T-cell (primary cell): ENCODE measurements at places on chromosomes 6 and 20. TPM values are rescaled to one million over a fixed set of nuclear protein-coding genes. Genes with fewer than 3 reads are reported as not detected.

ZNF335 gene
- 64.3 TPM for total RNA-seq

DNA sequence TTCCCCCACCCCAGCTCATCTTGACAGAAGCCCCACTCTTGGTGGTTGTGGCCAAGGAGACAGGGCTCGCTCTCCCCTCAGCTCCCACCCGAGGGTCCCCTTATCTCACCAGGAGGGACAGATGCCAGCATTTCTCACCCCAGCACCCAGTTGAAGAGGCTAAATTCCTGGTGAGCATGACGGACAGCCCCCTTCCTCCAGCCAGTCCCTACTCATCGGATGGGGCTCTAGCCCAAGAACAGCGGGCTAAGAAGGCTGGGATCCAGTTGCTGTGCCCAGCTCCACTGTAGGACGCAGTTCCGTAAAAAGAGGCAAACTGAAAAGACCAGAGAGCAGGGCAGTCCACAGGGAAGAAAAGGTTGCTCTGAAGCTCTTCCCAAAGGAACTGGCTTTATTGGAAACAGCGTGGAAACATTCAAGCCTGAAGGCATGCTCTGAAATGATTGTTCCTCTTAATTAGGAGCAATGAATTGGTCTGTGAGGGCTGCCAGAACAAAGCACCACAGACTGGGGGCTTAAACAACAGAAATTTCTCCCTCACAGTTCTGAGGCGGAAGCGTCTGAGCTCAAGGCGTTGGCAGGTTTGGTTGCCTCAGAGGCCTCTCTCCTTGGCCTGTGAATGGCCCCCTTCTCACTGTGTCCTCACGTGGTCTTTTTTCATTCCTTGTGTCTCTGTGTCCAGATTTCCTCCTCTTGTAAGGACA, 17.9 kb upstream of the KIF25 start:
- peaks cover 9% of the 10 kb centered on the region for H3K27me3 ChIP-seq
- no peak for DNase-seq
- no peaks in the 10 kb centered on the region for H3K4me1 ChIP-seq

DNA sequence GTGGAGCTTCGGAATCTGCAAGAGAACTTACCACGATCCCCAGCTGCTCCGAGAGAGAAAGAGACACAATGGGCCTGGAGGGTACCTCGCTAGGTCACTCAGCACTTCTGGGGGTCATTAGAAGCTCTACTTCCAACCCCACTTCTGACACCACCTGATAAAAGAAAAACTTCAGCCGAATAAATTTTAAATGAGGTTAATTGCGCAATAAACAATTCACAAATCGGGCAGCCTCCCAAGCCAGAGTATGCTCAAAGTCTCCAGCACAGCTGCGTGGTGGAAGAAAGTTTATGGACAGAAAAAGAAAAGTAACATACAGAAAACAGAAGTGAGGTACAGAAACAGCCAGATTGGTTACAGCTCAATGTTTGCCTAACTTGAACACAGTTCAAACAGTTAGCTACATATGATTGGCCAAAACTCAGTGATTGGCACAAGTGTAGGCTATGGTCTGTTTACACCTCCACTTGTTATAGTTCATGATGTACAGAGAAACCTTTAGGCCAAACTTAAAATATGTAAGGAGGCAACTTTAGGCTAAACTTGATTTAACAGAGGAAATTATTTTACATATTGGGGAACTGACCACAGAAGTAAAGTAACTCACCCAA, 52.6 kb downstream of the COL11A2 start:
- DNase-seq: no peak
- no peaks in the 10 kb centered on the region for H3K36me3 ChIP-seq
- no peaks in the 10 kb centered on the region for H3K27me3 ChIP-seq
- no peak overlapping the region for H3K27ac ChIP-seq
- no peak overlapping the region for H3K4me3 ChIP-seq

DNA sequence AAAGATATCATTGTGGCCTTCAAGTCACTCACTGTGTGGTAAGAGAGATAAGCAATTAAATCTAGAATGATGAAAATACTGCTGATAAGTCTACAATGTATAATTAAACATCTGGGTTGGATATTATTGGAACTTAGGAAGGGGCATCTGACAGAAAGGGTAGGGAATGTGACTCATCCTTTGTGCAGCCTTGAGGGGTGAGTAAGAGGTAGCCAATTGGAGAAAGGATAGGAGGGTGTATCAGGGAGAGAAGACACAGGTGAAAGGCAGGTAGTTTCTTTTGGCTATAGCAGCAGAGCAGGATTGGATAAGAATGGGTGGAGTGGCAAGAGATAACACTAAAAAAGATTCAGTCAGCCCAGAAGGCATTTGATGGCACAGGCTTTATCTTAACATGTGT, 182.0 kb downstream of the COL21A1 start:
- no peaks in the 10 kb centered on the region for H3K4me1 ChIP-seq
- H3K36me3 ChIP-seq: no peaks in the 10 kb centered on the region
- H3K27me3 ChIP-seq: no peaks in the 10 kb centered on the region
- DNase-seq: no peak
- no peak overlapping the region for H3K27ac ChIP-seq
- H3K4me3 ChIP-seq: no peak overlapping the region

- peaks cover 19% of the 10 kb centered on the region for H3K27me3 ChIP-seq
- no peak overlapping the region for H3K27ac ChIP-seq
- H3K4me3 ChIP-seq: no peak overlapping the region
- H3K36me3 ChIP-seq: no peaks in the 10 kb centered on the region
- DNase-seq: no peak
Measured at GRCh38 chr6:33949877-33950435, 146.2 kb upstream of the MLN start.

GRCh38 chr6:134619077-134619476, 301.2 kb upstream of the SGK1 start:
- no peaks in the 10 kb centered on the region for H3K27me3 ChIP-seq
- no peaks in the 10 kb centered on the region for H3K36me3 ChIP-seq
- H3K4me3 ChIP-seq: no peak overlapping the region
- H3K4me1 ChIP-seq: no peaks in the 10 kb centered on the region
- H3K27ac ChIP-seq: no peak overlapping the region

- H3K4me3 ChIP-seq: no peak overlapping the region
- no peaks in the 10 kb centered on the region for H3K27me3 ChIP-seq
- no peak overlapping the region for H3K27ac ChIP-seq
- no peaks in the 10 kb centered on the region for H3K36me3 ChIP-seq
Measured at GRCh38 chr6:12354499-12354898, 64.3 kb downstream of the EDN1 start.

- DNase-seq: no peak
- no peak overlapping the region for H3K4me3 ChIP-seq
- no peaks in the 10 kb centered on the region for H3K27me3 ChIP-seq
- no peak overlapping the region for H3K27ac ChIP-seq
- no peaks in the 10 kb centered on the region for H3K4me1 ChIP-seq
Measured at GRCh38 chr6:12084681-12085080, 72.6 kb downstream of the HIVEP1 start.

TGIF2 gene
- total RNA-seq: 39.7 TPM

- H3K27me3 ChIP-seq: peaks cover 8% of the 10 kb centered on the region
- no peaks in the 10 kb centered on the region for H3K4me1 ChIP-seq
- H3K36me3 ChIP-seq: no peaks in the 10 kb centered on the region
- no peak overlapping the region for H3K27ac ChIP-seq
- H3K4me3 ChIP-seq: no peak overlapping the region
Measured at GRCh38 chr6:73969971-73970970, 274.3 kb downstream of the CD109 start.

DNA sequence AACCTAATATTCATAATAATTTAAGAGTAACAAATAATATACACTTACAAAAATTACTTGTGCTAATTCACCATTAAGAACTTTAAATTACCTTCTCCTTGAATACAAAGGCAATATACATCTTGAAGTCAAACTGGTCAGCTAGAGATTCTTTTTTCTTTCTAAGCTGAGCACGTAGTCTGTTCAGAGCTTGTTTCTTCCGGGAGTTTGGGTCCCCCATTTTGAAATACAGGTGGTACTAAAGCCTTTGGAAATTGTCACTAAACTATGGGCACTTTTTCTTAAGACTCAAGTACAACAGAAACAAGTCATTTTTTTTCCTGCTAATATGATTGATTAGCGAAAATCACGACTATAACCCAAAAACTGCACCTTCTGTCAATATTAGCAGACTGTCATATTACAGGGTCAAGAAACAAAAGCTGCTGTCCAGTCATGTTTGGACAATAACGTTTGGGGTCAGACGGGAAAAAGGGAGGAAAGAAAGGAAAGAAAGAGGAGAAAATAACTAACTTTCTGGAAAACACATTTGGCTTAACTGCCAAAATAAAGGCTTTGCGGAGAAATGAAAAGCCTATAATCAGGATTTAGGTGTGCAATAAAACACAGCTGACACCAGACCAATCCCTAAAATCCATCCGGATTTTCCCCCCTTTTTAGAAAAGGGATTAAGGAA, 367 bp downstream of the C6orf62 start:
- peaks cover 8% of the 10 kb centered on the region for H3K36me3 ChIP-seq
- H3K4me1 ChIP-seq: peaks cover 44% of the 10 kb centered on the region
- DNase-seq: no peak

GRCh38 chr20:19699180-19699971, 58.7 kb upstream of the RIN2 start:
- no peaks in the 10 kb centered on the region for H3K4me1 ChIP-seq
- H3K36me3 ChIP-seq: no peaks in the 10 kb centered on the region
- H3K27me3 ChIP-seq: no peaks in the 10 kb centered on the region
- no peak overlapping the region for H3K27ac ChIP-seq
- DNase-seq: no peak

MAP7 gene
- total RNA-seq: 0.33 TPM

DNA sequence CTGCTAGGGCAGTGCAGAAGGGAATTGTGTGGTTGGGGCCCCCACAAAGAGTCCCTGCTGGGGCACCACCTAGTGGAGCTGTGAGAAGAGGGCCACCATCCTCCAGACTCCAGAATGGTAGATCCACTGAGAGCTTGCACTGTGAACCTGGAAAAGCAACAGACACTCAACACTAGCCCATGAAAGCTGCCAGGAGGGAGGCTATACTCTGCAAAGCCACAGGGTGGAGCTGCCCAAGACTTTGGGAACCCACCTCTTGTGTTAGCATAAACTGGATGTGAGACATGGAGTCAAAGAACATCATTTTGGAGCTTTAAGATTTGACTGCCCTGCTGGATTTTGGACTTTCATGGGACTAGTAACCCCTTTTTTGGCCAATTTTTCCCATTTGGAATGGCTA, 328.4 kb upstream of the KHDRBS2 start:
- no peaks in the 10 kb centered on the region for H3K4me1 ChIP-seq
- DNase-seq: no peak
- H3K4me3 ChIP-seq: no peak overlapping the region
- no peaks in the 10 kb centered on the region for H3K36me3 ChIP-seq

- H3K27me3 ChIP-seq: no peaks in the 10 kb centered on the region
- DNase-seq: no peak
- H3K4me1 ChIP-seq: peaks cover 62% of the 10 kb centered on the region
Measured at GRCh38 chr6:31354158-31354863, 2.7 kb downstream of the HLA-B start.

- H3K27me3 ChIP-seq: no peaks in the 10 kb centered on the region
- H3K36me3 ChIP-seq: no peaks in the 10 kb centered on the region
- no peak overlapping the region for H3K27ac ChIP-seq
- H3K4me3 ChIP-seq: no peak overlapping the region
- H3K4me1 ChIP-seq: no peaks in the 10 kb centered on the region
Measured at GRCh38 chr6:89002523-89002922, 39.1 kb upstream of the RNGTT start.

GRCh38 chr6:157548635-157549467, 167.9 kb downstream of the ZDHHC14 start:
- peaks cover 17% of the 10 kb centered on the region for H3K4me1 ChIP-seq
- H3K27me3 ChIP-seq: no peaks in the 10 kb centered on the region
- no peak for DNase-seq
- no peak overlapping the region for H3K27ac ChIP-seq

GRCh38 chr6:46635462-46635861, 17.2 kb downstream of the CYP39A1 start:
- H3K27me3 ChIP-seq: no peaks in the 10 kb centered on the region
- no peak for DNase-seq
- H3K4me3 ChIP-seq: no peak overlapping the region

- H3K4me1 ChIP-seq: no peaks in the 10 kb centered on the region
- peaks cover 17% of the 10 kb centered on the region for H3K27me3 ChIP-seq
- no peaks in the 10 kb centered on the region for H3K36me3 ChIP-seq
- DNase-seq: no peak
Measured at GRCh38 chr6:160217073-160217472, 41.5 kb downstream of the SLC22A2 start.

- no peak for DNase-seq
- no peak overlapping the region for H3K27ac ChIP-seq
- peaks cover 9% of the 10 kb centered on the region for H3K4me1 ChIP-seq
Measured at GRCh38 chr6:34333858-34334257, 58.6 kb downstream of the NUDT3 start.

BPIFB1 gene
- 0.76 TPM for total RNA-seq

SPAG4 gene
- total RNA-seq: 0.76 TPM

DNA sequence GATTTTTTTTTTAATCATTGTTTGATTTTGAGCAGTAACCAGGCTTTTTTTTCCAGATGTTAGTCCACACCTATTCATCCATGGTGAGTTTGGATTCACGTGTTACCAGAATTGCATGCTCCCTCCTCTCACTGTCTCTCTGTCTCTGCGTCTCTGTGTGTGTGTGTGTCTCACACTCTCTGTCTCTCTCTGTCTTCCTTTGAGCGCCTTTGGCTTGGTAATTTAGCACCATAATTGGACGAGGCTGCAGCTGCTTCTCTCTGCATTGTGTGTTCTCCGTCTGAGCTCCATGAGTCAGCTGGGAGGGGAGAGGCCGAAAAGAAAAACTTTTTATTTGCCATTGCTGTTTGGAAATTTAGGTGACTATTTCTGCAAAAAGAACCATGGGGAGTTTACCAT, 3.4 kb downstream of the TFAP2B start:
- peaks cover 56% of the 10 kb centered on the region for H3K27me3 ChIP-seq
- H3K27ac ChIP-seq: no peak overlapping the region
- H3K36me3 ChIP-seq: no peaks in the 10 kb centered on the region
- no peaks in the 10 kb centered on the region for H3K4me1 ChIP-seq
- no peak for DNase-seq

- DNase-seq: no peak
- no peaks in the 10 kb centered on the region for H3K27me3 ChIP-seq
- H3K27ac ChIP-seq: no peak overlapping the region
- no peaks in the 10 kb centered on the region for H3K36me3 ChIP-seq
Measured at GRCh38 chr20:37915800-37916570, 13.1 kb downstream of the VSTM2L start.

- no peak overlapping the region for H3K27ac ChIP-seq
- H3K36me3 ChIP-seq: no peaks in the 10 kb centered on the region
- no peak overlapping the region for H3K4me3 ChIP-seq
- no peak for DNase-seq
- H3K27me3 ChIP-seq: no peaks in the 10 kb centered on the region
- no peaks in the 10 kb centered on the region for H3K4me1 ChIP-seq
Measured at GRCh38 chr6:81382852-81383251, 369.6 kb downstream of the TENT5A start.

DNA sequence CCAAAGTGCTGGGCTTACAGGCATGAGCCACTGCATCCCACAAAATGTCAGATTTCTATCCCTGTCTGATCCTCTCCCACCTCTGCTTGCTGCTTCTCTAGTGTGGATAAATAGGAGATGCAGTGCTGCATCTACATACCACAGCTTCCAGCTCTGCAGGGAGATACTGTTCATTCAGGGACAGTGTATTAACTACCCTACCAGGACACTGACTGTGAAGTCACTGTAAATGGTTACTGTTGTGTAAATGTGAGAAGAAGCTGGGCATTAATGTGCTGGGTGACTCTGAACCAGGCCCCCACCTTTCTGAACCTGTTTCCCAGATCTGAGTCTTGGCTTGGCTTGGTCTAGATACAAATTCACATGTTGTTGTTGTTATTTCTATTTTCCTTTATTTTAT, 488.6 kb upstream of the SULF2 start:
- no peak for DNase-seq
- H3K4me3 ChIP-seq: no peak overlapping the region
- H3K4me1 ChIP-seq: no peaks in the 10 kb centered on the region
